Activated CD8-positive, alpha-beta memory T cell treated with anti-CD3 and anti-CD28 coated beads for 4 hours (primary cell): ENCODE measurements at places on chromosomes 2 and 18.

- DNase-seq: no peak
Measured at GRCh38 chr2:230435431-230435830, 19.4 kb downstream of the SP100 start.

DNA sequence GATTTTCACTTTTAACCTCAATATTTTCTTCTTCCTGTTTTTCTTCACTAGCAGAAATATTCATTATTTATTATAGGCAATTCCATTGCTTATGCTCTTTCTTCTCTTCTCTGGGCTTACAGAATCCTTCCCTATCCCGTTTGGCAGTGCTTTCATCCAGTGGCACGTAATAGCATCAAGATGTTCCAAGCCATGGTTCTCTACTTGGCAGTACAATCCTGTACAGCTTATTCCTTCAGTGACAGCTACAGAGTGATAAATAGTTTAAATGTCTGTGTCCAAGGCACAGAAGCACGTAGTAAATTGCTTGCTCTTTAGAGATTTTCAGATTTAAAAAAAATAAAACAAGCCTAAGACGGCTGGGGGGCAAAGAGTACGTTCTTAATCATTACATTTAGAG is 1964.3 kb downstream of the SUCLG1 start:
- no peak for DNase-seq

- no peak for DNase-seq
Measured at GRCh38 chr2:62999905-63000304, 50.7 kb upstream of the OTX1 start.

DNA sequence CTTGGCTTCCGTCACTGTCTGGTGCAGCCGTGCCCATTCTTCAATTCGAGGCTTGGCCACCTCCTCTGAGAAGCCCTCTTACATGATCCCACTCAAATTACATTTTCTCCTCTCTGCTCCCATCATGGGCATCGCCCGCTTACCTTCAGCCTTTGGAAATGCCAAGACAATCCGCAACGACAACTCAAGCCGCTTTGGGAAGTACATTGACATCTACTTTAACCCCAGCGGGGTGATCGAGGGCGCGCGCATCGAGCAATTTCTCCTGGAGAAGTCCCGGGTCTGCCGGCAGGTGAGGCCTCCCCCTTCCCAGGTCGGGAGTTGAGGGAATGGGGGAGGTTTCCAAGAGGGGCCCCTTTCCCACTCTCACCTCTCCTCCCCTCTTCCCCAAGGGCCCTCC is 38.3 kb downstream of the MYO7B start:
- DNase-seq: no peak

DNA sequence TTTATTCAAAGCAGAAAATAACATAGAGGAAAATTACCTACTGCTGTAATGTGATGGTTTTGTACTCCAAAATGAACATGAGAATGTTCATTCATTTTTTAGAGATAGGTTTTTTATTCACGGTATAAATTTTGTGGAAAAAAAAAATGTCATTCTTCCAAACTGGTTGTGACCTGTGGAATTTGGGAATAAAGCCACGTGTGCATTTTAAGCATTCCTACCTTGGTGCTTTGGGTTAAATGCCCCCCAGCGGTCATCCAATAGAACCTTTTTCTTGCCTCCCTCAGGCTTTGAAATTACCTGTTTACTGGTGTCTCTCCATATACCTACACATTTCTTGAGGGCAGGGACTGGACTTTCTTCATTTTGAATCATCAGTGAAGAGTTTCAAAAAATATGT is 740.7 kb downstream of the DPP10 start:
- DNase-seq: no peak

GRCh38 chr18:39297225-39297624 is 1731.6 kb upstream of the CELF4 start:
- no peak for DNase-seq

DNA sequence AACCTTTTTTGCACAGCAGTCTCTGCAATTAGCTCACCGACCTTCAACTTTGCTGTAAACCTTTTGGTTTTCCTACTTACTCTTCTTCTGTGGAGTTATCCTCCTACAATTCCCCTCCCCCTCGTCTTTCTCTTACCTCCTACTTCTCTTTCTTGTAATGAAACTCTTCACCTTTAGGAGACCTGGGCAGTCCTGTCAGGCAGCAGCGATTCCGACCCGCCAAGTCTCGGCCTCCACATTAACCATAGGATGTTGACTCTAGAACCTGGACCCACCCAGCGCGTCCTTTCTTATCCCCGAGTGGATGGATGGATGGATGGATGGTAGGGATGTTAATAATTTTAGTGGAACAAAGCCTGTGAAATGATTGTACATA is 8.3 kb downstream of the TBR1 start:
- DNase-seq: no peak

GRCh38 chr2:226387499-226387942 is 412.1 kb downstream of the IRS1 start:
- DNase-seq: no peak

DNA sequence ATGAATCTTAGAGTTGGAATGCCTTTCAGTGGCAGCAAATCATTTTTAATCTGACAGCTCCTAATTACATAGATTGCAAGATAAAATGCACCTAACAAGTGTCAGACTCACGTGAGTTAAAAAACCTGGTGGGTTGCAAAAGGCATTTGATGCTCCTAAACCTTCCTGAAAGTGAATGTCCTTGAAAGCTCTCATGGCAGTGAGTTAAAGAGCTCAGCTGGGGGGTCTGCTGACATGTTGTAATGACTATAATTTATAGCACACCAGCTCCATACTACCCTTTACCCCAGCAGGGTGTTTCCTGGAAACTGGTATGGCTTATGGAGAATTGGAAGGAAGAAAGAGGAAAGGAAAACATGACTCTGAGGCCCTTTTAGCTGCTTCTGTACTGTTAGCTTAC is 91.9 kb upstream of the CAVIN2 start:
- DNase-seq: no peak

DNA sequence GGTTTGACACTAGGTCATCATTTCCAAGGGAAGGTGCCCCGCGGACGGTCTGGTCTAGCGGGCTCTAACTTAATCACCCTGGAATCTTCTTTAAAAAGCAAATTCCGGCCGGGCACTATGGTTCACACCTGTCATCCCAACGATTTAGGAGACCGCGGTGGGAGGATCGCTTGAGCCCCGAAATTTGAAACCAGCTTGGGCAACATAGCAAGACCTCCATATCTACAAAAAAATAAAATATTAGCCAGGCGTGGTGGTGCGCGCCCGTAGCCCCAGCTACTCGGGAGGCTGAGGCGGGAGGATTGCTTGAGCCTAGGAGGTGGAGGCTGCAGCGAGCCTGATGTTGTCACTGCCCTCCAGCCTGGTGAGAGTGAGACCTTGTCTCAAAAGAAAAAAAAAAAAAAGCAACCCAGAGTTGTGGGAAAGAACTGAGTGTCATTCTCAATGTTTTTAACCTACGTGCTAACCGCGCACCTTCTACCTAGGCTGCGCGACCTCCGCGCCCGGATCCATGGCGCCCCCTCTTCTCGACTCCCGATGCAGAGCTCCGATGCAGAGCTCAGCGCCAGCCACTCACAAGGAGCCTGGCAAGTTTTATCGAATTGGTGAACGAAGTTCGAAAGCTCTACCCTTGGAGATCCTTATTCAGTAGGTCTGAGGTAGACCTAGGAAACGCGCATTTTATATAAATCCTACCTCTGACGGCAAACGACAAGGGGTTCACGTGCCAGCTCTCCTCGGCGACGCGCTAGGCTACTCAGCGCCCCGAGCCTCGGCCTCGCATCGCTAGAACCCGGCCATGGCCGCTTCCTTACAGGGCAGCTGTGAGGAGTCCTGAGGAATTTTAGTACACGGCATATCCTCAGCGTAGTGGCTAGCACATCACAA is 888 bp upstream of the TWSG1 start:
- no peak for DNase-seq

GRCh38 chr2:204982303-204982702 is 437.0 kb downstream of the PARD3B start:
- DNase-seq: no peak

DNA sequence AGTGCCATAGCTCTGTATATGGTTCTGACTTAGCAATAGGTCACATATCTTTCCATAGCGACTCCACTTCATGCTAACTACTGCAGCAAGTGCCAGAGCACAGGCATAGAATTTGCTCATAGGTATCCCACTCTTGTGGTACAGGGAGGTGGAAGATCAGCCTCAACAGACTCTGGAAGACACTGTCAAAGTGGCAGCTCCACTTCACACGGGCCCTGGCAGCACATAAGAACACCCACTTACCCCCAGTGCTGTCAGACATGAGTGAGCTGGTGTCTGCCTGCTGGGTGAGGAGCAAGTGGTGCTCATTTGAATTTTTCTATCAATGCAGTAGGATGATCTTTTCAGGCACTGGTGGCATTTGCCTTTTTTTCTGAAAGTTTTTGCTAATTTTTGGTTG is 48.6 kb downstream of the BCL2L11 start:
- DNase-seq: no peak

DNA sequence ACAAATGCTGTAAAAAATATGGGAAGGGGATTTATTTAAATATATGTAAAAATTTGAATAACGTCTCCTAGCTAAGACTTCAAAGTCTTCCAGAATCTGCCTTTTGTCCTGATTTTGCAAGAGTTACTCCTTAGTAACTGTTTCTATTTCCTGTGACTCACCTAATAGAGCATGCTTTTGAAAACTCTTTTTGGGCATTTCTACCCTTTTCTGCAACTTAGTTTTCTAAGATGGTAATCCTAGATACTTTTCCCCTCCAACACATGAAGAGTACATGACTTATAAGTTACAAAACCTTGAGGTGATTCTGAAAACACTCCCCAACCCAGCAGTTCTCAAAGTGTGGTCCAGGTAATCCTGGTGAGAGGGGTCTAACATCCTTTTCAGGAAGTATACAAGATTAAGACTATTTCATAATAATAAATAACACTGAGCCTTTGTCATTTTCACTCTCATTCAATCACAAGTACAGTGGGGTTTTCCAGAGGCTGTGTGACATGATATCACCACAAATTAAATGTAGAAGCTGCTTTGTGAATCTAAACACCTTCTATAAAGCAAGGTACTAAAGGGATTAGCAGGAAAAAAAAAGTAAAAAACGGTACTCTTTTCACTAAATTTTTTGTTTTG is 31.9 kb downstream of the PPP4R3B start:
- no peak for DNase-seq

DNA sequence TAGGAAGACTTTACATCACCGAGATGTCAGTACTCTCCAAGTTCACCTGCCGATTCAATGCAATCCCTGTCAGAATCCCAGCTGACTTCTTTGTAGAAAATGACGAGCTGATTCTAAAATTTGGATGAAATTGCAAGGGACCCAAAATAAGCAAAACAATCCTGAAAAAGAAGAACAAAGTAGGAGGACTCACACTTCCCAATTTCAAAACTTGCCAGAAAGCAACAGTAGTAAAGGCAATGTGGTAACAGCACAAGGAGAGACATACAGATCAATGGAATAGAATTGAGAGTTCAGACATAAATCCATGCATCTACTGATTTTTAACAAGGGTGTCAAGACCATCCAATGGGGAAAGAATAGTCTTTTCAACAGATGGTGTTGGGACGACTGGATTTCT is 52.2 kb downstream of the SMAD7 start:
- no peak for DNase-seq

DNA sequence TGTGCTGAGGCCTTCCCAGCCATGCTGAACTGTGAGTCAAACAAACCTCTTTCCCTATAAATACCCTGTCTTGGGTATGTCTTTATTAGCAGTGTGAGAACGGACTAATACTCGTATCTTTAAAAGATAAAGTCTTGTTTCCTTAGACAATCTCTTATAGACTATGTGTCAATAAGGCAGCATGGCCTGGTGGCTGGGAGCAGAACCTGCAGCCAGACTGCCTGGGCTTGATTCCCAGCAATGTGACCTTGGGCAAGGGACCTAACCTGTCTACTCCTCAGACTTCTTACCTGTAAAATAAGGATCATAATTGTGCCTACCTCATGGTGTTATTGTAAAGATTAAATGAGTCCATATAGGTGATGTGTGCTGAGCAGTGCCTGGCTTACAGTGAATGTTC is 198.7 kb downstream of the CDH20 start:
- no peak for DNase-seq

DNA sequence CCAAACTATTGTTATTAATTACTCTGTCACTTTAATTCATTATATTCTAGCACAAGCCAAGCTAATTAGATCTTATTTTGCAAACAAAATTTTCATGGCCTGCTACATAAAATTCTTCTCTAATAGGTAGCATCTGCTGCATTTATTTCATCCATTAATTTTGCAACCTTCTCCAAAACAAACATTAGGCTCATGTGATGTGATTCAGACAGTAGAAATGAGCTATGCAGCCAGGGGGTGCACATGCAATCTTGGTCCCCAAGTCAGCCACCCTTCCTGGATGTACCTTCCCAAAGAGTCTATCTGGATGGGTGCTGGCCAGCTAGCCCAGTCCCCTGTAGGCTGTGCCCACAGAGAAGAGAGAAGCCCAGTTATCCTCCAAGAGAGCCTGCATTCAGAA is 242.1 kb upstream of the OSR1 start:
- DNase-seq: no peak

DNA sequence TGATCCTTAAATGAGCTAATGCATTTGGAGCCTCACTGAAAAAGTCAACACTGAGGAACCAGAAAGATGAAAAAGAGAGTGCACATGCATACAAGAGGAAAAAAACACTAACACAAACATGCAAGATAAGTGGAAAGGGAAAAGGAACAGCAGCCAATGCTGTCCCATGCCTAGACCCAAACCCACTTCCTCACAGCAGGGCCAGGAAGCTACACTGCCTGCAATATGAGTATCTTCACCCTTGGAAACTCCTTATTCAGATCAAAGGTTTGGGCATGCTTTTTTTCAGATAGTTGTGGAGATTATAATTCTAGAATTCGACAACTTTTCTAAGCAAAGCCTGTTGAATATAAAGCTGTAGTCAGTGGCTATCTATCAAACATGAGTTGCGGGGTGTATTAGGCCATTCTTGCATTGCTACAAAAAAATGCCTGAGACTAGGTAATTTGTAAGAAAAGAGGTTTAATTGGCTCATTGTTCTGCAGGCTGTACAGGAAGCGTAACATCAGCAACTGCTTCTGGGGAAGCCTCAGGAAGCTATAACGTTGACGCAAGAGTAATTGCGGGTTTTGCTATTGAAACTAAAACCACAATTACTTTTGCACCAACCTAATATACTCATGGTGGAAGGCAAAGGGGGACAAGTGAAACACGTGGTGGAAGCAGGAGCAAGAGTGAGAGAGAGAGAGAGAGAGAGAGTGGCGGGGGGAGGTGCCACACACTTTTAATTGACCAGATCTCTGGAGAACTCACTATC is 138.2 kb downstream of the MBD2 start:
- no peak for DNase-seq

GRCh38 chr2:70340761-70341476 is 39.1 kb upstream of the FAM136A start:
- no peak for DNase-seq

GRCh38 chr2:176637486-176638166 is 368.4 kb downstream of the MTX2 start:
- DNase-seq: no peak
